Stimulated activated CD4-positive, alpha-beta T cell treated with anti-CD3 and anti-CD28 coated beads, Interleukin-1b, Interleukin-23, amount 100 ng/mL, for 24 hours (primary cell): ENCODE measurements at places on chromosomes 16 and 17.

DNA sequence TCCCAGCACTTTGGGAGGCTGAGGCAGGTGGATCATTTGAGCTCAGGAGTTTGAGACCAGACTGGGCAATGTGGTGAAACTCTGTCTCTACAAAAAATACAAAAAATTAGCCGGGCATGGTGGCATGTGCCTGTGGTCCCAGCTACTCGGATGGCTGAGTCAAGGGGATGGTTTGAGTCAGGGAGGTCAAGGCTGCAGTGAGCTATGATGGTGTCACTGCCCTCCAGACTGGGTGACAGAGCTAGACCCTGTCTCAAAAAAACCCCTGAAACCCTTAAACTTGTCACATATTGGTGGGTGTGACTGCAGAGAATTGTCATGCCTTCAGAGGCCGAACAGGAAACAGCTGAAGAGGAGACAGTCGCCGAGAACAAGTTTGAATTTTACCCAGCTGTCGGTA is 13.4 kb downstream of the RPTOR start:
- no peak for DNase-seq

GRCh38 chr17:28570716-28571360 is 486 bp downstream of the PIGS start:
- peak; percentile 32 for DNase-seq

GRCh38 chr16:3841729-3842508 is 38.6 kb downstream of the CREBBP start:
- no peak for DNase-seq

GRCh38 chr16:23103603-23104002 is 45.6 kb downstream of the USP31 start:
- no peak for DNase-seq

DNA sequence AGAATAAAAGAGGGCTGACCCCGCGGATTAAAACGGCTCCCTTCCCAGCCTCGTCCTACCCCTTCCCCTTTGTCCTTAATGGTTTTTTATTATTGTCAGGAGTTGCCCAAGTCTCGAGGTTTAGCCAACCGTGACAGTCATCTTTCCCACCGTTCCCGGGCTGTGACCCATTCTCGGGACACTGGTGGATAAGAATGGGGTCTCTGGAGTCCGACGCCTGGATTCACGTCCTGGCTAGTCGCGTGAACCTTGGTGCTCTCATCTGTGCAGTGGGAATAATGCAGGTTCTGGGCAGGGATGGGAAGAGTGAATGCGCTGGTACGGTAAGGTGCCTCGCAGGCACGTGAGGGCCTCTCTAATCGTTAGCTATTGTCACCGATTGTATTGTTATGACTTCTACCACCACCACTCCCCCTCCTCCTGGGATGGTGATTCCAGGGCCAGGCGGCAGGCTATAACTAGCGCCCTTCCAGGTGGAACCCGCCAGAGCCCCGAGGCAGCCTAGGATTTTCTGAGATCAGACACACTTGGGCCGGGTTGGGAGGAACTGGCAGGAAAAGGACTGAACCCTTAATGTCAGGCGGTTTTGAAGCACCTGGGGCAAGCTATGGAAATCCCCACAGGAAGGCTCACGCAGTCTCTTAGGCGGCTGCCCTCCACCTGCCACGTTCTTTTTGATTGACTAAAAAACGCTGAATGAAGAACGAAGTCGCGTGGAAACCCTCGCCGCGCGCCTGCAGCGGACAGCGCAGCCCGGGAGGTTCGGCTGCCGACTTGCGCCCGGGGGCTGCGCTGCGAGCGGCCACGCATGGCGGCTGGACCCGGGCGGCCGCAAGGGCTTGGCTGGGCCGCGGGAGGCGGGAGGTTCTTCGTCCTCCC is 2.7 kb downstream of the HS3ST3B1 start:
- no peak for DNase-seq

- no peak for DNase-seq
Measured at GRCh38 chr16:81696961-81697615, 82.0 kb upstream of the PLCG2 start.

DNA sequence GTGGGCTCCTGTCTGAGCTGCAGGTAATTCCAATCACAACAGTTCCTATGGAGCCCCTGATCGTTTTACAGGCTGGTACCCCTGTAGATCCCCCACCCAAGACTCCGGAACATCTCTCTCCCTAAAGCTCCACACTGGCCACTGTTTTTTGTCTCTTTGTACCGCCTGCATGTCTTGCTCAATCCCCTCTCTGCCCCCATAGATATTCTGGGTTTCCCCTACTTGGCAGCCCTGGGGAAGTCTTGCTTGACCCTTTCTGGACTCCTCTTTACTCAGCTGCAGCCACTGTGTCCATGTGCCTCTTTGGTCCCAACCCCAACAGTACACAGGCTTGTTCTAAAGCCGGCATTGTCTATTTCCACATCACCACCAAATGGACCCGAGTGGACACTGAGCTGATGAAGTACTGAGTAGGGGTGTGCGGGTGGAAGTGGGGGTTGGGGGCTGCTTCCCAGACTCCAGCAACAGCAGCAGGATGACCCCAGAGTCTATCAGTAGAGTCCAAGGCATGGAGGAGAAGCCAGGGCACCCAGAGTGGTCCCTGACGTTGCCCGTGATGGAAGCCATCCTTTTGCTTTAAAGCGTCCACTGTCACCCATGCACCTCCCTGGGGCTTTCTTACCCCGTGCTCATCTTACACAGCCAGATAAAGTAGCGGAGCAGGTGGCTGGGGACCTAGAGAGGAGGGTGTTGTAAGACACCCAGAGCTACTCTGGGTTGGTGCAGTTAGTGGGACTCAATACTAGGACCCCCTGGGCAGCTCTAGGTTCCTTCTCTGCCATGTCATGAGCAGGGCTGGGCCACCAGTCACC is 6.4 kb downstream of the CD300LB start:
- DNase-seq, result no peak

DNA sequence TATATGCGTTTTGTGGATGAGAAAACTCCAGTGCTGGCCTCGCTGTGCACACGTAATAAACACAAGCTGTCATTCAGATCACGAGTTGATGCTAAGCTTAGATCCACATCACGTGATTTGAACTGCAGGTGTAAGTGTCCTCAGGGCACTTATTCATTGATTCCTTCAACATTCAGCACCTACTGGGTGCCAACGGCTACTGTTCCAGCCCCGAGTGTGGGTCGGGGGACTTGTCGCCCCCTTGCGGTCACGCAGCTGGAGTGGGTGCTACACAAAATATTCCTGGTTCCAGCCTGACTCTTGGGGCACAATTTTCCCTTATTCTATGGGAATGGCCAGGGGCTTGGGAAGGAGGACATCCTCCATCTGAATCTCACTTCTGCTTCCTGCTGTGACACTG is 29.9 kb upstream of the GINS2 start:
- no peak for DNase-seq

- no peak for DNase-seq
Measured at GRCh38 chr16:74747716-74748615, 26.7 kb downstream of the FA2H start.

DNA sequence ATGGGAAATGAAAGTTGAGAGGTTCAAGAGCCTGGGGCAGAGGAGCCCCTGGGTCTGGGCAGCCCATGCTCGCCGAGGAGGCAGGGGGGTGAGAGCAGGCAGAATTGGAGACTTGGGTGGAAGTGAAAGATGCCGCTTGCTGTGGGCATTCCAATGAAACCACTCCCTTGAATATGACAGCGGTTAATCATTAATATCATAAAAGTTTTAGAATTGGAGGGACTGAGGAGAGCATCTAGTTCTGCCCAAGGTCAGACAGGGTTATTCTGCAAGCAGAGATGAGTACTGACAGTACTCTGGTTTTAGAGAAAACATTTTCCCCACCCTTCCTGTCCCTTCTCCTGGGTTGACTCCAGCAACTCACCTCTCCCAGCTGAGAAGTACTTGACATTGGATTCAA is 180.2 kb downstream of the MSI2 start:
- DNase-seq, result no peak

GRCh38 chr17:14871921-14872320 is 393.2 kb downstream of the PMP22 start:
- DNase-seq, result no peak

GRCh38 chr16:66886321-66886720 is 6.0 kb downstream of the PDP2 start:
- no peak for DNase-seq

- no peak for DNase-seq
Measured at GRCh38 chr17:1003972-1004768, 7.2 kb downstream of the TIMM22 start.

GRCh38 chr17:7204336-7204735 is 15.3 kb downstream of the DLG4 start:
- no peak for DNase-seq

GRCh38 chr17:19948116-19948943 is 29.3 kb downstream of the AKAP10 start:
- no peak for DNase-seq

DNA sequence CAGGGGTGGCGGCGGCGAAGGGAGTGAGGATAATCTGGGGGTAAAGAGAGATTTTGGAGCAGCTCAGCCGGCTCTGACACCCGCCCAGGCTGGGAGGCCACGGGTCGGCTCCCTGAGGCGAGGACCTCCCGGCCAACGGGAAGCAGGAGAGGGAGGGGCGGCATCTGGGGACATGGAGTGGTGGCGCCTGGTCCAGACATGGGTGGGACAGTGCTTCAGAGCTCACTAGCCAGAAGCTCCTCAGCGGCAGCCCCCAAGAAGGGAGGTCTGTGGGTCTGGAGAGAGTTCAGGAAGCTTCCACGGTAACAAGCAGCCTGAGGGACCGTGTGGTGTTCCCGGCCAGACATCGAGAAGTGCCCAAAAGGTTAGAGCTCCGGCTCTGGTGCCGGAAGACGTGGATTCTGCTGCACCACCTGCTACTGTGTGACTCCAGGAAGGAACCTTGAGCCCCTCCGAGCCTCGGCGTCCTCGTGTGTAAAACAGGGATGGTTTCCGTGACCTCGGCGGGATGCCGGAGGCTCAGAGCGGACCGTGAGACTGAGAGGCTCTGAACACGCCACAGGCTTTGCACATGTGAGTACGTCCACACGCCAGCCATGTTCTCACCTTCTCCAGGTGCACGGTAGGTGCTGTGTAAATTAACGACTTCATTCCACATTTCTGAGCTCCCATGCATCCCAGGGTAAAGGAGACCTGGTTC is 56.9 kb downstream of the TIMM22 start:
- no peak for DNase-seq

DNA sequence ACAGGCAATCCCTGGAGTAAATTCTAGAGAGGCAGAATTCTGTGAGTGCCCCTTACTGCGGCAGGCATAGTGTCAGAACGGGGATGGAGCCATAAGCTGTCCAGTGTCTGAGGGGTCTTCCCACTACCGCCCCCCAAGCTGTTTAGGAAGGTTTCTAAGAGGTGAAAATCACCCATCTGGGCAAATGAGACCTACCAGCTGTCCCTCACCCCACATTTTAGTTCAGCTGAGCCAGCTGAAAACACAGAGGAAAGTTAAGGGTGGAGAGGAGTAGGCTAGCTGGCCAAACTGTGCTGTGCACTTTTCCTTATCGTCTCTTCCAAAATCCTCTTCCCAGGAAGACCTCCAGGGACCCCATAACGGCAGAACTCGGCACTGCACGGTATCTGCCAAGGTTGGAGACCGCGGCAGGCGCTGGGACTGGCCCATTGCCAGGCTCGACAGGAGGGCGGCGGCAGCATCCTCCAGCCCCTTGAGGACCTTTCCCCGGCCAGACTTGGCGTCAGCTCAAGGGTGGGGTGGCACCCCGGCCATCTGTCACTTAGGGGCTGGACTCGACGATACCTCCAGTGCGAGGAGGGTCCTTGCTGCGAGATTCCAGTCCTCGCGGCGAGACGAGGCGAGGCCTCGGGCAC is 955 bp downstream of the ACLY start:
- DNase-seq, result peak; percentile 16

GRCh38 chr16:86037999-86038925 is 139.3 kb downstream of the IRF8 start:
- no peak for DNase-seq

- DNase-seq, result peak; percentile 80
Measured at GRCh38 chr16:180681-181564, 664 bp downstream of the HBQ1 start.

- no peak for DNase-seq
Measured at GRCh38 chr16:67277294-67277998, 1.9 kb upstream of the PLEKHG4 start.

DNA sequence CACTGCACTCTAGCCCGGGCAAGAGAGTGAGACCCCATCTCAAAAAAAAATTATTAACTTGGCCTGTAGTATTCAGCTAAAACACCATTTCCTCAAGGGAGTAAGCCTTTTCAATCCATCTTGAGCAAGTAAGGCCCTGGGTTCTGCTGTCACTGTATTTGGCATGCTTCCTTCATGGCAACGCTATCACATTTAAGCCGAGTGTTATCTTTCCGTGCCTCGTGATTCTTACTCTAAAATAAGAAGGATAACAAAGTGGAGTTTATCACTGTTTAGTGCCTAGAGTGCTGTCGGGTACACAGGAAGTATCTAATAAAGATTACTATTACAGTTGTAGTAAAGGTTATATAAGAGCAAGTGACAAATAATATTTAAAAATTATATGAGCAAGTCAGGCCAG is 8.8 kb downstream of the VPS53 start:
- no peak for DNase-seq

- DNase-seq, result peak; percentile 60
Measured at GRCh38 chr16:89711601-89712273, 9.0 kb downstream of the VPS9D1 start.

GRCh38 chr17:28871056-28871579 is 16.3 kb downstream of the ERAL1 start:
- no peak for DNase-seq

- no peak for DNase-seq
Measured at GRCh38 chr16:11752856-11753255, 10.2 kb upstream of the TXNDC11 start.

GRCh38 chr17:54882950-54883349 is 17.7 kb upstream of the TOM1L1 start:
- DNase-seq, result no peak

DNA sequence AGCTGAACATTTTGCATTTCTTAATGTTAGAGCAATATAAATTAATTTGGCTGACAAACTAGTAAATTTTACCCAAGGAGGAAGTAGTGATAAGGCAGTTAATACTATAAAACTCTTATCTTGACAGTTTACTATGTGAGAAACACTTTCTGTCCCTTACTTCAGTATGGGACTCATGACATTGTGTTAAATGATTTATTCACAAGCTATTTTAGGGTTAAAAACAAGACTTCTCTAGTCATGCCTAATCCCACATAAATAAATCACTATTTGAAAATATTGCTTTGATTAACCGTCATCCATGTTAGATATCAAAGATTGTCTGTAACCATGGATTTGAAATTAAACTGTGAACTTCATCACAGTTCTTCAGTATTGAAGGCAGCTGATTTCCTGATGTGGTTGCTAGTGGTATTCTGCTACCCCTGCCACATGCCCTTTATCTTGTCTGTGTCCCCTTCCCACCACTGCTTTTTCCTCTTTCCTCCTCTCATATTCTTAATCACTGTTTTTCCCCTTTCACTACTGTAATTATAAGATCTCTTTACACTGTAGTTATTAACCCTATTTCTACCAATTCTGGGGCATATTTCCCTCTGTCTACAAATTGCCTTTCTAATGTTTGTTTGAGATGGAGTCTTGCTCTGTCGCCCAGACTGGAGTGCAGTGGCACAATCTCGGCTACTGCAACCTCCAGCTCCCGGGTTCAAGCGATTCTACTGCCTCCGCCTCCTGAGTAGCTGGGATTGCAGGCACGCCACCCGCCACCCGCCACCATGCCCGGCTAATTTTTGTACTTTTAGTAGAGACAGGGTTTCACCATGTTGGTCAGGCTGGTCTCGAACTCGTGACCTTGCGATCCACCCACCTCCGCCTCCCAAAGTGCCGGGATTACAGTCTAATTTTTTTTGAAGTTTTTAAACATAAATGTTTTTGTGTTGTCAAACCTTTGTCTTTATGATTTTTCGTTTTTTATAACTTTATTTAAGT is 95.6 kb downstream of the STXBP4 start:
- no peak for DNase-seq
